ENCODE measurements at places on chromosomes 7 and 10. TPM values are rescaled to one million over a fixed set of nuclear protein-coding genes. Genes with fewer than 3 reads are reported as not detected.

The AMPH gene
- not detected for total RNA-seq

The SLC29A4 gene
- 0.11 TPM for total RNA-seq

The VAX1 gene
- not detected for total RNA-seq

The GPR158 gene
- not detected for total RNA-seq

The NKX1-2 gene
- total RNA-seq = not detected

The NPY4R gene
- not detected for total RNA-seq

The GNAT3 gene
- total RNA-seq = not detected

- no peaks in the 10 kb centered on the region for H3K36me3 ChIP-seq
- no peak for DNase-seq
- H3K4me1 ChIP-seq = no peaks in the 10 kb centered on the region
- H3K27ac ChIP-seq = no peak overlapping the region
- peaks cover 18% of the 10 kb centered on the region for H3K27me3 ChIP-seq
These were observed 55.5 kb upstream of the STARD3NL start for GRCh38 chr7:38122501-38122900.

DNA sequence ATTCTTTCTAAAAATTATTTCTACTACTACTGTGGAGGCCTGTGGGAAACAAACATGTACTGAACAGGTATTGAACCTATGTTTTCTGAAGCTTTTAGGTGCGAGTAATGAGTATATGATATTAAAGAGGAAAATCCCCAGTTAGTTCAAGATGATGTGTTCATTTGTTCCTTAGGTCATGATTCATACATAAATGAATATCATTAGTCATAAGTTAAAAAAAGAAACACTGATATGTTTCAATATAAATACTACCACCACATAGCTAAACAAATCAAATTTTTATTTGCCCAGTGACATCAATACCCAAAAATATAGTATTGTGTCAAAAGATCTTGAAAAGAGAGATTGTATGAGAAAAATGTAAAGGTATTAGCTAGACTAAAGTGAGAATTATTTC, 210.7 kb upstream of the GNAI1 start:
- no peaks in the 10 kb centered on the region for H3K27me3 ChIP-seq
- no peak for DNase-seq
- H3K4me3 ChIP-seq = no peak overlapping the region
- no peaks in the 10 kb centered on the region for H3K36me3 ChIP-seq

- H3K36me3 ChIP-seq = peaks cover 4% of the 10 kb centered on the region
- no peak overlapping the region for H3K4me3 ChIP-seq
- H3K27ac ChIP-seq = no peak overlapping the region
- no peak for DNase-seq
- H3K27me3 ChIP-seq = no peaks in the 10 kb centered on the region
These were observed 213.6 kb upstream of the FZD1 start for GRCh38 chr7:91050677-91051076.

- no peaks in the 10 kb centered on the region for H3K36me3 ChIP-seq
- H3K4me1 ChIP-seq = no peaks in the 10 kb centered on the region
- H3K4me3 ChIP-seq = no peak overlapping the region
- H3K27ac ChIP-seq = no peak overlapping the region
These were observed 122.6 kb downstream of the INHBA start for GRCh38 chr7:41579961-41580935.

- DNase-seq = no peak
- H3K4me1 ChIP-seq = no peaks in the 10 kb centered on the region
- no peak overlapping the region for H3K27ac ChIP-seq
- H3K36me3 ChIP-seq = no peaks in the 10 kb centered on the region
These were observed 30.3 kb upstream of the CREB3L2 start for GRCh38 chr7:138032186-138032585.

DNA sequence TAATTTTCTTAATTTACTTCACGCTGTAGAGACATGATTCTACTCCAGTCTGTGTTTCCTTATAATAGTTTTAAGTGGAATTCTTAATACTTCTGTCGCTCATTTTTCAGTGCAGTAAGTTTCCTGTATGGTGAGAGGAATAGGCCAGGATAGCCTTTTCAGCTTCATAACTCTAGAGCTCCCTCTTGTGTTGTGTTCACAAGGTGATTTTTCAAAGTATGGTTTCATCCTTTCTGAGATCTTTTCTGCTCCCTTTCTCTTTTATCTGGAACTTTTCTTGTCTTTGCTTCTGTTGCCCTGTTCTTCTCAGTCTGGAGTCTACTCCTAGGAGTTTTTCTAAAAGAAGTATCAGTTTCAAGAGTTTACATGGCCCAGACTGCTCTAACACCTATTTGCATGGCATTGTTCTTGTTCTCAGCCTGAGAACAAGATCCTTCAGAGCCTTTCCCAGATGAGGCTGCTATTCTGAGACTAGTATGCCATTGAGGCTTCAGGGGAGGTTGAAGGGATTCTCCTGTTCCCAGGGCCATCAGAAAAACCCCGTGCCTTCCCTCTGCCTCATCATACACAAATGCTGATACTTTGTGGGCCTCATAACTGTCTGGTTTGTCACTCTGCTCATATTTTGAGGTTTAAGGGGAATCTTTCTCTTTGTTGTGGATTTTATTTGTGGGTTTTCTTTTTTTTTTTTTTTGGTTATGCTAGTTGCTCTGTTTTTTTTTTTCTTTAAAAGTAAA, 21.8 kb downstream of the NET1 start:
- H3K4me1 ChIP-seq = peaks cover 8% of the 10 kb centered on the region
- DNase-seq = no peak
- peak overlapping the region; percentile 18 for H3K27ac ChIP-seq
- H3K36me3 ChIP-seq = peaks cover 10% of the 10 kb centered on the region
- no peak overlapping the region for H3K4me3 ChIP-seq
- H3K27me3 ChIP-seq = no peaks in the 10 kb centered on the region

DNA sequence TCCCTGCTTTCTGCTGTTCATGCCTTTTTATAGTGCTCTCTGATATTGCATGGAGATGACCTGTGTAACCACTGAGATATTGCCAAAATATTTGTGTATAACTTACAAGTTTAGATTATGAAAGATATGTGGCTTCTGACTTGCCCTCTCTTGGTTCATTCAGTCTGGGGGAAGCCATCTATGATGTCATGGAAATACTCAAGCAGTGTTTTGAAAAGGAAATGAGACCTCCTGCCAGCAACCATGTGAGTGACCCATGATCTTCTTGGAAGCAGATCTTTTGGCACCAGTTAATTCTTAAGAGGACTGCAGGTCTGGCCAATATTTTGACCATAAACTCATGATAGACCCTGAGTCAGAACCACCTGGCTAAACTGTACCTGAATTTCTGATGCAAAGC, 183.0 kb downstream of the THSD7A start:
- DNase-seq = no peak
- no peak overlapping the region for H3K4me3 ChIP-seq
- H3K27me3 ChIP-seq = no peaks in the 10 kb centered on the region
- no peaks in the 10 kb centered on the region for H3K4me1 ChIP-seq
- no peaks in the 10 kb centered on the region for H3K36me3 ChIP-seq

DNA sequence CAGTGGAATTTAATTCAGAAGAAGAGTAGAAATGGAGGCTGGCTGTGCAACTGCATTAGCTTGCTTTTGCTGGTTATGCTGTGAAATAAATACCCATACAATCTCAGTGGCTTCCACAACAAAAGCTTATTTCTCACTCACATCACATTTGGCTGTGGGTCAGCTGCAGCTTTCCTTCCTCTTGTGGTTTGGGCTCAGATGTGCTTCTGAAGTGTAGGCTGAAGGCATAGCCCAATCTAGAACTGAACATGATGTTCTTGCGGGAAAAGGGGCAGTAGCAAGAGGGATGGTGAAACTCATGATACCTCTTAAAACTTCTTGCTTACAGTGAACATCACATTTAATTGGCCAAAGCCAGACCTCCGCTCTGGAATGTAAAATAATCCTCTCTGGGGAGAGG, 119.9 kb downstream of the HECW1 start:
- no peaks in the 10 kb centered on the region for H3K4me1 ChIP-seq
- no peak overlapping the region for H3K4me3 ChIP-seq
- peaks cover 19% of the 10 kb centered on the region for H3K27me3 ChIP-seq
- H3K27ac ChIP-seq = no peak overlapping the region

GRCh38 chr7:83085299-83085698, 77.4 kb downstream of the PCLO start:
- H3K4me3 ChIP-seq = no peak overlapping the region
- no peaks in the 10 kb centered on the region for H3K27me3 ChIP-seq
- no peaks in the 10 kb centered on the region for H3K4me1 ChIP-seq

GRCh38 chr7:146660839-146661238, 544.2 kb downstream of the CNTNAP2 start:
- no peaks in the 10 kb centered on the region for H3K4me1 ChIP-seq
- no peak overlapping the region for H3K27ac ChIP-seq
- H3K4me3 ChIP-seq = no peak overlapping the region
- no peaks in the 10 kb centered on the region for H3K36me3 ChIP-seq
- DNase-seq = no peak
- H3K27me3 ChIP-seq = no peaks in the 10 kb centered on the region

DNA sequence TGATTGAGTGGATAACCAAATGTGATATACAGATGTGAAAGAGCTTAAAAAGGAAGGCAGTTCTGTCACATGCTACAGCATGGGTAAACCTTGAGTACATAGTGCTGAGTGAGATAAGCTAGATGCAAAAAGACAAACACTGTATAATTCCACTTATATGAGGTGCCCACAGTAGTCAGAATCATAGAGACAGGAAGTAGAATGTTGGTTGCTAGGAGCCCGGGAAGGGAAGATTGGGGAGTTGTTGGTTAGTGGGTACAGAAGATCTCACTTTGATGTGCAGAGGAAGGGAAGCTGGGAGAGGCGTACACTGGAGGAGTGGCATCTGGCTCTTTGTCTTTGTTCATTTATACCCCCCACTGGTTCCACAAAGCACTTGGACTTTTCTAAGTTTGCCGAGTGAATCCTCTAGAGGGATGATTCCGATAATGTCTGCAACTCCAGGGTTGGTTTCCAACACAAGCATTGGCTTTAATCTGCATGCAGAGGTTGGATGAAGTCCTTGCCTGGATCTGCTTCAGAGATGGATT, 39.5 kb downstream of the TSPAN14 start:
- no peaks in the 10 kb centered on the region for H3K27me3 ChIP-seq
- H3K36me3 ChIP-seq = peaks cover 29% of the 10 kb centered on the region
- H3K27ac ChIP-seq = peak overlapping the region; percentile 79
- H3K4me3 ChIP-seq = peak overlapping the region; percentile 71
- DNase-seq = no peak

DNA sequence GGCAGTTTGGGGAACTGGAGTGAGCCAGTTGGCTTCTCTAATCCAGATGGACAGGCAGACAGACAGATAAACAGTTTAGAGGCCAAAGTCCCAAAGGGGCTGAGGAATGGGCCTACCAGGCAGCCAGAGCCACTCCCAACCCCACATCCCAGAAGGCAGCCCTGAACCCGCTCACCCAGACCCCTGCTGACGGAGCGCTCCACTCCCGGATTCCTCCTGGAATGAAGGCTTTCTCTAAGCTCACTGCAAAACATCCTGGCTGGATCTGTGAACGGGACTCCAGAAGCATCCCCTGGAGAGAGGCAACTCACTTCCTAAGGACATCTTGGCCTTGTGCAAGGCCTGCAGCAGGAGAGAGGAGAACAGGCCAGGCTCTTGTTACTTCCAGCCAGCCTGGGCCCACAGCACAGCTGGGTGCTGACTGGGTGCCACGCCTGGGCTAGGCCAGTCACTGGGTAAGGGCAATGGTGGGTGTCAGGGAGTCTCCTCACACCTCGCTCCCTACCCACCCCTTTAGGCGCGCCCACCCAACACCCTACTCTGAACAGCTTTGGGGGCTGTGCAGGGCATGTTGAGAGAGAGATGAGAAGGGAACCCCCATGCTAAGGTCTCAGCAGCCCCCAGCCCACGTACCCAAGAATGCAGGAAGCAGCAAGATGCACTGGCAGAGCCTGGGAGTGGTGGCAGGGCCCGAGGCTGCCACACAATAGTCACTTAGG, 168.6 kb upstream of the ZMIZ1 start:
- no peak overlapping the region for H3K27ac ChIP-seq
- DNase-seq = no peak
- H3K4me3 ChIP-seq = no peak overlapping the region
- no peaks in the 10 kb centered on the region for H3K4me1 ChIP-seq
- H3K27me3 ChIP-seq = no peaks in the 10 kb centered on the region
- no peaks in the 10 kb centered on the region for H3K36me3 ChIP-seq

GRCh38 chr7:93981480-93981874, 22.7 kb downstream of the BET1 start:
- no peak overlapping the region for H3K4me3 ChIP-seq
- H3K4me1 ChIP-seq = no peaks in the 10 kb centered on the region
- H3K27me3 ChIP-seq = peaks cover 11% of the 10 kb centered on the region

GRCh38 chr7:99625321-99625720, 8.6 kb downstream of the ZSCAN25 start:
- no peak for DNase-seq
- H3K27me3 ChIP-seq = no peaks in the 10 kb centered on the region
- H3K27ac ChIP-seq = peak overlapping the region; percentile 94
- H3K36me3 ChIP-seq = peaks cover 39% of the 10 kb centered on the region
- H3K4me3 ChIP-seq = peak overlapping the region; percentile 85
- peaks cover 33% of the 10 kb centered on the region for H3K4me1 ChIP-seq

DNA sequence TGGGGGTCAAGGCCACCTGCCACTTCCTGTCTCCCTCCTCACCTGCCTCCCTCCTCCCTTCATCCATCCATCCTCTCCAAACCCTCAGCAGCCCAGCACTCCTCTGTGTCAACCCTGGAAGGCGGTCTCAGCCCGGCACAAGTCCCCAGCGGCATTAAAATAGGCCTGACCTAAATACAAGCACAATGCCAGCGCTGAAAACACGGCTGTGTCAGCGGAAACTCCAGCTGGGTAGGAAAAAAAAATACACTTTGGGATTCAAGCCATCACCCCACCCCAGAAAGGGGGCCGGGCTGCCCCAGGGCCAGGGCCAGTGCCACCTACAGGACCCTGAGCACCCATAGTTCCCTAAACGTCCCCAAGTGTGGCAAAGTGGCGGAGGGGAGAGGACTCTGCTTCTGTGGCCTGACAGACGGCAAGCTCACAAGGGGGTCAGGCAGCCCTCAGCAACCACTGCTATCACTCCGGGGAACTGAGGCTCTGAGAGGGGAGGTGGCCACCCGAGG, 22.7 kb upstream of the GTF2IRD1 start:
- H3K36me3 ChIP-seq = no peaks in the 10 kb centered on the region
- no peaks in the 10 kb centered on the region for H3K27me3 ChIP-seq
- DNase-seq = no peak
- no peak overlapping the region for H3K27ac ChIP-seq

GRCh38 chr7:129144095-129144833, at the start of gene TSPAN33:
TSS of gene TSPAN33 (plus strand) at chr7:129144707. CDS start at chr7:129144981, 274 bp downstream.
- H3K4me3 ChIP-seq = peak within 1 kb of the TSS; percentile 92
- H3K27me3 ChIP-seq = peaks cover 13% of the 10 kb centered on the region
- peaks cover 10% of the 10 kb centered on the region for H3K4me1 ChIP-seq
- no peaks in the 10 kb centered on the region for H3K36me3 ChIP-seq
- H3K27ac ChIP-seq = peak within 1 kb of the TSS; percentile 83

GRCh38 chr10:14782691-14783363, 8.1 kb upstream of the FAM107B start:
- peaks cover 5% of the 10 kb centered on the region for H3K36me3 ChIP-seq
- no peak for DNase-seq
- H3K27ac ChIP-seq = peak overlapping the region; percentile 64
- H3K27me3 ChIP-seq = no peaks in the 10 kb centered on the region
- H3K4me1 ChIP-seq = peaks cover 4% of the 10 kb centered on the region
- no peak overlapping the region for H3K4me3 ChIP-seq

DNA sequence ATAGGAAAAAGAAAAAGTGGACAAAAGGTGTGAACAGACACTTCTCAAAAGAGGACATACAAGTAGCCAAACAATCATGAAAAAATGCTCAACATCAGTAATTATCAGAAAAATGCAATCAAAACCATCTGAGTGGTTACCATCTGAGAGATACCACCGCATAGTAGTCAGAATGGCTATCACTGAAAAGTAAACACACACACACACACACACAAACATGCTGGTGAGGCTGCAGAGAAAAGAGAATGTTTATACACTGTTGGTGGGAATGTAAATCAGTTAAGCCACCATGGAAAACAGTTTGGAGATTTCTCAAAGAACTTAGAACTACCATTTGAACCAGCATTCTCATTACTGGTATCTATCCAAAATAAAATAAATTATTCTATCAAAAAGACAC, 145.7 kb downstream of the CYP26A1 start:
- DNase-seq = no peak
- H3K36me3 ChIP-seq = no peaks in the 10 kb centered on the region
- no peak overlapping the region for H3K27ac ChIP-seq
- H3K4me3 ChIP-seq = no peak overlapping the region
